ENCODE measurements at places on chromosomes 12 and 14.
A peak's percentile ranks its signal among the peaks of the same experiment; 100 is the strongest.

DNA sequence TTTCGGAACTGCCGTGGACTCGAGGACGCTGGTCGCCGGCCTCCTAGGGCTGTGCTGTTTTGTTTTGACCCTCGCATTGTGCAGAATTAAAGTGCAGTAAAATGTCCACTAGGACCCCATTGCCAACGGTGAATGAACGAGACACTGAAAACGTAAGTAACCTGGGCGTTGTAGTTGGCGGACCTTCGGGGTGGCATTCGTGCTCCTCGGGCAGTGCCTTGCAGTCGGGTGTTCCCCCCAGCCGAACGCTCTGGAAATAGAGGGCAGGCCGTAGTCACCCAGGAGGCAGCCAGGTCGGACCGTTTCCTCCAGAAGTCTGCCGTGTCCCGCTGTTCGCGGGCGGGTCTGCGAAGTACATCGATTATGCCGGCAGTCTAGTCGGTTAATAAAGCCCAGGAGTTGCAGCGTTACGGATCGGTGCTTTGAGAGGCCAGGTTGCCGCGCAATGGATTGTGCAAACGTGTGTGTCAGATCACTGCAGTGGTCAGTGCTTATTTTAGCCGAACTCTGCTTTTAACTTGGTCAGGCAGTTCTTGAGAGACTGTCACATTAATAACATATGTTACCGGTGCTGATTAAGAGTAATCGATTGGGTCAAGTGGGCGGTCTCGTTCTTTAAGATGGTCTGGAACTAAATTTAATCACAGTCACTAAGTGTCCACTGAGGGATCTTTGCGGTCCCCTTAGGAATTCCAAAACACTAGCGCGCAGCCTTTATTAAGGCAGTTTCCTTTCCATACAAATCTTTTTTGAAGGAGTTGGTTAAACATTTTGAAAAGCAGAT is 906 bp downstream of the MARK3 start:
- peak; percentile 6 for DNase-seq

DNA sequence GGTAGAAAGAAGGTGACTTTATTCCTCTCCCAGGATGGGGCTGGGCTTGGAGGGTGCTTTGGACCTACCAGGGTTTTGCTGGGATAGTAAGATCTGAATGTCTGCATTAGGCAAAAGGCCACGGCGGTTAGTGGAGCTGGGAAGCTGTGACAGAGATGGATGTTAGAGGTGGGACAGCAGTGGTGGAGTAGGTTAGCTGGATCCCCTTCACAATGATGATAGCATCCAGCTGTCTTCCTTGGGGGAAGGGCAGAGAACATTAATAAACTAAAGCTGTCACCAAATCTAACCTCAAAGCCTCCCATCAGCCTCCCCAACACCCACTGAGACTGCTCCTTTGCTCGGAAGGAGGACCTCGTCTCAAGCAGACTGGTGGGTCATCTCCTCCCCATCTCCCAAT is 104.8 kb downstream of the GPATCH2L start:
- no peak for DNase-seq

- no peak for DNase-seq
Observed at GRCh38 chr14:86203843-86204242, 673.9 kb downstream of the FLRT2 start.

DNA sequence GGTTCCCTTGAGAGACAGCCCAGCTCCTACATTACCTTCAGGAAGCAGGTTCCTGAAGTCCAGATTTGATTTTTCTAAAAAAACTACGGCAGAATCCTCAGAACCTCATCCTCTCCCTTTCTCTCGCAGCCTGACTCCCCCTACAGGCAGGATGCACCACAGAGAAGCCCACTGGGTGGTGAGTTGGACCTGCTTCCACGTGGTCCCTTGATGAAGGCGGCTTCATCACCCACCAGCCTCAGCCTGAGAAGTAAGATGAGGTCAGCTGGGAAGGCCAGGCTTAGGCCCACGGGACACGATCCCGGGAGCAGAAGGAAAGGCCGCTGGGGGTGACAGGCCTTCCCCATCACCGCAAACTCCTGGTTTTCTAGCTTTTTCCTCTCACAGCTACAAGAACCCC is 83.0 kb downstream of the ACTN1 start:
- no peak for DNase-seq

DNA sequence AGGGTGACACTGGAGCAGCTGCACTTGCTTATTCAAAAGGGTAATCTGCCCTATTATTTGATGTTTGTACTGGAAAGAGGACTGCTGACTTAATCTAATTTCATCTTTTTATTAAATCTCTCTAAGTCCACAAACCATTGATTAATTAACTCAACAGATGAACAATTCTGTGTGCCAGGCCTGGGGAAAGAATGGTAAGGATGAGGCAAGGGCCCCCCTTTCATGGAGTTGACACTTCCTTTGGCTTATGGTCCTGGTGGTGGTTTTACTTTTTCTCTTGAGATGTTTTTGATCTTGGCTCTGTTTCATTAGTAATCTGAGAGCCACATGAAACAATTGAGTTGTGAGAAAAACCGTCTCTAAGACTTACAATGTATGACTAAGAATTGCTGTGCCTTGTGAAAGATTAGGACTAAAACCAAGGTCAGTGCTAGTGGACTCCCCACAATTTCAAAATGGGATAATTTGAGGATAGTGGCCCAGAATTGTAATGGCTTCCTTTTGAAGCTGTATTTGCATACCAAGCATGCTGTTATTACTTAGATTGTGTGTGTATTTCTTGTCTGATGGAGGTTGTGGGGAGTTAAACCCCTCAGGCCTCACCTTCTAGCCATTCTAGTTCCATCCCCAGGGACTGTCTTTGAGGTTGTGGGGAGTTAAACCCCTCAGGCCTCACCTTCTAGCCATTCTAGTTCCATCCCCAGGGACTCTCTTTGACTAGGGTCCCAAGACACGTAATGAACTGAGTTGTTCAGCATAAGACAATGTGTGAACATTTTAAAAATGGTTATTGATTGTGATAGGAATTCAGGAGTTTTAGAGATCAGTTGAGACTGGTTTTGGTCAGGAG is 52.5 kb upstream of the EVL start:
- DNase-seq, result no peak

DNA sequence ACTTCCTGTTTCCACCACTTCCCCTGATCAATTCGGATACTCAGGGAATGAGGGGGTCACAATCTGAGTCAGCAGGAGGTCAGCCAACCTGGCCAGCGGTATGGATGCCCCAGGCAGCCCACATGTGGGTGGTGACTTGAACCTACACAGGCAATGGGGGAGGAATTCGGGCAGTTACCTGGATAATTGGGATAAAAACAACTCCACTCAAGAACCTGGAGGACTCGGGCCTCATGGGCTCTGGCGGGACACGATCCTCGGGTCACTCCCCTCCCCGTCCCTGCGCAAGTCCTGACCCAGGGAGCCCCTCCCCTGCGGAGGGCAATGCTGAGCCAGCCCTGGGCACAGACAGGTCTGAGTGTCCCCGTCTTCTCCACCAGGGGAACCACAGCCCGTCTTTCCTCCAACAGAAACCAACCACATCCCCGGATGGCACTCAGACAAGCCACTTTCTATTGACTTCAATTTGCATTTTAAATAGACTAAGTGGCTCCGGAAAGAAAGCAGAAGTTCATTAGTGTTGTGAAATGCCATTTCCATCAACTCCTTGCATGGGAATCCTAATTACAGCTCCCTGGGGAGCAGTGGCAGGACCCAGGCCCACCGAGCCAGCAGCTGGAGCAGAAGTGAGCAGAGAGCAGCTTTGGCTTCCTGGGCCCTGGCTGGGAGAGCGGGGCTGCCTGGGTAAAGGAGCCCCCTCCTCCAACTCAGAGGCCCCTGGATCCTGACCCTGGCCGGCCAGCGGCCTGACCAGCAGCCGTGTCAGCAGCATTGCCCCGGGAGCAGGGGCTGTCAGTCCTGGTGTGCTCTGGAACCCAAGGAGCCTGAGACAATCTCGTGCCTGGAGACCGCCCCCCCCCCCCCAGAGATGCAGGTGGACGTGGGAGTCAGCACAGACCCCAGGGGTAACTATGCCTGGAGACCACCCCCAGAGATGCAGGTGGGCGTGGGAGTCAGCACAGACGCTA is 374.1 kb downstream of the ADGRD1 start:
- DNase-seq, result no peak

- no peak for DNase-seq
Observed at GRCh38 chr12:109613649-109614455, 40.3 kb downstream of the MVK start.

- DNase-seq, result no peak
Observed at GRCh38 chr14:24414732-24415420, 14.6 kb downstream of the CBLN3 start.

GRCh38 chr12:79515530-79515935 is 175.2 kb downstream of the PAWR start:
- DNase-seq, result no peak

GRCh38 chr12:28578361-28578760 is 388.1 kb downstream of the CCDC91 start:
- no peak for DNase-seq

- no peak for DNase-seq
Observed at GRCh38 chr14:104979758-104980610, 1.8 kb upstream of the AHNAK2 start.

DNA sequence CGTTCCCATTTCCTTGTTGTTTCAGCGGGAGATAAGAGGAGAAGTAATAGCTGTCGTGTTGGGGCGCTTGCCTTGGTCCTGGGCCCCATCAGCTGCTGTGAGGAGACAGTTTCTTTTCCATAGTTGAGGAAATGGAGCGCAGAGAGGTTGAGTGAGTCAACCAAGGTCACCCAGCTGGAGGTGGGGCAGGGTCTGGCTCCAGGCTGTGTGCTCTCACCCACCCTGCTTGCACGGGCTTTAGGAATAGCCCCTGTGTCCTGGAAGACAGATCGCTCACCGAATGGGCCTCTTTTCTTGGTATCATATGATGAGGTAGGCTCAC is 165.7 kb upstream of the RTL1 start:
- DNase-seq, result no peak

DNA sequence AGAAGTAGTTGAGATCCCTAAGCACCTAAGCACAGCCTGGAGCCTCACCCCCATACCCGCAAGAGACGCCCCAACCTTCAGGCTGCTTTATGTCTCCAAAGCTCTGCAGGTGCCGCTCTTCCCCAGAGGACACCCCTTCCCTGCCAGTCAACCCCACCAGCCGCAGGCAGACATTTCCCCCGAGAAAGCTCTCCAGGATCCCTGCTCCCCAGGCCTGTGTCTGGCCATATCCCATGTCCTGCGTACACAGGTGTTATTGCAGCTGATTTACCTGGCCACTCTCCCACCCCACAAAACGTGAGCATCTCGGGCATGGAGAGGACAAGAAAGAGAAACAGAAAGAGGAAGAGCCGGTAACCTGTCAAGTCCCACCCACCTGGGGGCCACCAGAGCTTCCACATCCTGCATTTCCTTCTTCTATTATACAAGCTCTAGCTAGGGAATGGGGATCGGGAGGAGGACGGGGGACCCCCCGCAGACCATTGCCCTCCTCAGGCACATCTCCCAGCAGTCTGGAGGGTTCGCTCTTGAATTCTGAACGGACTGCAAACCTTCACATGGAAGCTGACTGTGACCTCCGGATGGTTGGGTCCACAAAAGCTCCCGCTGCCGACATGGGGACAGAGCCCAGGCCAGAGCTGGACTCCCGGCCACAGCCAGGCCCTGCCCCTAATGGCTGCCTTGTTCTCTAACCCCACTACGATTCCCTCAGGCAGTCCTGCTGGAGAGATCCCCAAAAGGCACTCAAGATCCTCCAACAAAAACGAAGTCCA is 17.6 kb downstream of the CCDC88C start:
- no peak for DNase-seq

DNA sequence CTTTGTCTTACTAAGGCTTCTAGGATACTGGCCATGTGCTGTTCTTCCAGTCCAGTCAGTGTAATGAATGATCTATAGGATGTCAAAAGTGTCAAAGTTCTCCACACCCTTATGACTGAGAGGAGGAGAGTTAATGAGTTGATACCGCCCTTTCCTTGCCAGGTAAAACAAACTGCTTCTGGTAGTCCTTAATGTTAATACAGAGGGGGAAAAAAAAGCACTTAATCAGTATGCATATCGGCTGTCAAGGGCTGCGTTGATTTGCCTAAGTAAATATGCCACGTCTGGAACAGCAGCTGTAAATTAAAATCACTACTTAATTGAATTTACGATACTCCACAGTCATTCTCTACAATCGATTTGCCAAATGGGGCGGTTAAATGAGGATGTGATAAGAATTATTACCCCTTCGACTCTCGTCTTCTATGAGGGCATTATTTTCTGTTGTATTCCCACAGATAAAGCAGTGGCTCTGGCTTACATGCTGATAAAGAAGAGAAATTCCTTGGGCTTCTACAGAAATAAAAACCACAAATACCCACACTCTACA is 416.0 kb downstream of the KCNH5 start:
- no peak for DNase-seq

DNA sequence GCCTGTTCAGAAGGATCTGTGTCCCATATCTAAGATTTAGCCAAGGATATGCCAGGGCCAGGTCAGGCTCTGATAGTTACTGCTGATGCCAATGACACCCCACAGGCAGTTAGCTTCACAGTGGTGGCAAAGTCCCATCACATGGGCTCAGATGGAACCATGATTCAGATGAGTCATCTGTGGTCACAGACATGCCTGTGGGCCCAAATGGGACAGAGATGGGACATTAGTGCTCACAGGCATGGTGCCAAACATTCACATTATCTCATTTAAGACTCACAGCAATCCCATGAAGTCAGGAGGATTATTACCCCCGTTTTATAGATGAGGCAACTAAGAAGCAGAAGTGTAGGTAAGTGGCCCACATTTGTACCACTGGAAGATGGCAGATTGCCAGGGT is 207.8 kb downstream of the DPF3 start:
- no peak for DNase-seq

- DNase-seq, result no peak
Observed at GRCh38 chr12:75294336-75294735, 35.8 kb downstream of the CAPS2 start.

- DNase-seq, result no peak
Observed at GRCh38 chr14:33657476-33657875, 293.4 kb downstream of the EGLN3 start.

DNA sequence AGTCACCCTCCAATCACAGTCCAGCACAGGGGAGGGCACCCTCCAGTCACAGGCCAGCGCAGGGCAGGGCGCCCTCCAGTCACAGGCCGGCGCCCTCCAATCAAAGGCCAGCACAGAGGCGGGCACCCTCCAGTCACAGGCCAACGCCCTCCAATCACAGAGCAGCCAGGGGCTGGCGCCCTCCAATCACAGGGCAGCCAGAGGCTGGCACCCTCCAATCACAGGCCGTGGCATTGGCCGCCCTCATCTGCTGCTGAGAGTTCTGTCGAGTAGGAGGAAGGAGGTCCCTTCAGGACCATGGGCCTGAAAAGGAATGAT is 26.6 kb downstream of the DDX51 start:
- DNase-seq, result no peak

DNA sequence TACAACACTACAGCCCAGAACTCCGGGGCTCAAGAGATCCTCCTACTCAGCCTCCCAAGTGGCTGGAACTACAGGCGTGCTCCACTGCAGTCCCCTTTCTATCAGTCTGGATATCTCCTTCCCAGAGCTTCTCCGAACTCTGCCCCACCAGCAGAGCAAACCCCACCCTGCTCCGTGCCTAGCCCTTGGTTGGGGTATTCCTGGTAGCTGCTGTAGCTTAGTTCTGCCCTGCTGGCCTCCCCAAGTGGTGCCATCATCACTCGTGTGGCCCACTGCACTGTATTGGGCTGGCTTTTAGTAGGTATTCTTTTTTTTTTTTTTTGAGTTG is 9.5 kb downstream of the HSP90AA1 start:
- DNase-seq, result no peak

GRCh38 chr12:93404961-93405849 is 27.5 kb downstream of the NUDT4 start:
- no peak for DNase-seq

- DNase-seq, result no peak
Observed at GRCh38 chr12:121861636-121862254, 3.1 kb upstream of the HPD start.

GRCh38 chr12:41917181-41917580 is 227.5 kb downstream of the GXYLT1 start:
- DNase-seq, result no peak

- DNase-seq, result no peak
Observed at GRCh38 chr14:77883847-77884238, 83.9 kb downstream of the ADCK1 start.
